Keratinocyte (primary cell): ENCODE measurements at places on chromosomes 4 and X.

DNA sequence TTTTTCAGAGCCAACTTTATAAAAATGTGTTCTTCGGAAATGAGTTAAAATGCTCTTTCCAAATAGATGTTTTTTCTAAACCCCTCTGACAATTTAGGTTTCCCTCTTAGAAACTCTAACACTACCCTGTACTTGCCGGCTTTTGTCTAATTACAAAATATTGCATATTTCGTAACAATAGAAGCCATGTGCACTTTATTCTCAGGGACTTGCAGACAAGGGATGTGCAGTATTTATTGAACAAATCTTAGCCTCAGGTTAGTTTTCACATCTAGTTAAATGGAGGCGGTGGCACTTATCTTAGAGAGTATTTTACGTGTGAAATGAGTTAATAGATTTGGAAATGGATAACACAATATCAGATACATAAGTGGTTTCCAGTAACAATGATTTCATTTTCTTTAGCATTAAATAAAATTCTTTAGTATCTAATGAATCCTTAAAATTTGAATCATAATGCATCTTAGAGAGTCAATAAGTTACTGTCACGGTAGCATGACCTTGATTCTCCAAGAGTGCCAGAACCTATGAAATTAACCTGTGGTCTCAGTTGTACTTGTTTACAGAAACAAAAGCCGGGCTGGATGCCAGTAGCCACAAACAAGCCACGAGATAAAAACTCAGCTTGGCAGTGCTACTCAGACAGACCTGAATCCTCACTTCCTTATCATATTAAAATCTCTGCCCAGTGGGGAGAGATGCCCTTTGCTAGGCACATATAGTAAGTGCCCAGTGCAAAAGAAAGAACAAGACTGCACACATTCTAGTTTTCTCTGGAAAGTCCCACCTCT is 772 bp upstream of the PABPC4L start:
- H3K4me3 ChIP-seq = peak overlapping the region; percentile 51
- H3K27ac ChIP-seq = no peak overlapping the region
- no peaks in the 10 kb centered on the region for H3K36me3 ChIP-seq

DNA sequence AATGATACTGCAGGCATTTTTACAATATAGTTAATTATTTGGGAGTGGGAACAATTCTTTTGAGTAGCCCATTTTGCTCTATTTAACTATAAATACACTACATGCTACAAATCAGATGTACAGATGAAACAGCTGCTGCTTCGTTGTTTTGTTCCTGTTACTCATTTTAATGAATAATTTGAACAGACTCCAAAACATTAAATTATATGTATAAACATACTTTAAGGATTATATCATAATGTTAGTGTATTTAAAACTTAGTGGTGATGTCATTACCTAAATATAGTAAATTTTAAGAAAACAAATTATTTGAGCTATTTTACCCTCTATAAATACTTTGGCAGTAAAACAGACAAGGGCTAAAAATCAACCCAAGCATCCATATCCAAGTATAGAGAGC is 60.7 kb downstream of the GAB1 start:
- no peak overlapping the region for H3K27ac ChIP-seq
- DNase-seq = no peak
- H3K27me3 ChIP-seq = no peaks in the 10 kb centered on the region
- peaks cover 2% of the 10 kb centered on the region for H3K36me3 ChIP-seq
- H3K4me3 ChIP-seq = no peak overlapping the region
- H3K4me1 ChIP-seq = no peaks in the 10 kb centered on the region

DNA sequence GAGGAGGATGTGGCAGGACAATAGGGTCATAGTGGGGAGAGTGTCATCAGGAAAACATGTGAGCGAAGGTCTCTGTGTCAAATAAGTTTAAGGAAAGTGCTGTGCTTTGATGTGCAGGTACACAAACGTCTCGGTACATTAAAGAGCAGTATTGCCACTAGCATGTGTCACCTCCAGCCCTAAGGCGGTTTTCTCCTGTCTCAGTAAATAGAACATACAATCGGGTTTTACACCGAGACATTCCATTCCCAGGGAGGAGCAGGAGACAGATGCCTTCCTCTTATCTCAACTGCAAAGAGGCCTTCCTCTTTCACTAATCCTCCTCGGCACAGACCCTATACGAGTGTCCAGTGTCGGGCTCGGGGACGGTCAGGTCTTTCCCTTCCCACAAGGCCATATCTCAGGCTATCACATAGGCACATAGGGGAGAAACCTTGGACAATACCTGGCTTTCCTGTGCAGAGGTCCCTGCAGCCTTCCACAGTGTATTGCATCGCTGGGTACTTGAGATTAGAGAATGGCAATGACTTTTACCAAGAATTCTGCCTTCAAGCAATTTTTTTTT is 684.5 kb downstream of the PDHA2 start:
- H3K4me3 ChIP-seq = no peak overlapping the region
- no peak overlapping the region for H3K27ac ChIP-seq
- H3K27me3 ChIP-seq = no peaks in the 10 kb centered on the region

DNA sequence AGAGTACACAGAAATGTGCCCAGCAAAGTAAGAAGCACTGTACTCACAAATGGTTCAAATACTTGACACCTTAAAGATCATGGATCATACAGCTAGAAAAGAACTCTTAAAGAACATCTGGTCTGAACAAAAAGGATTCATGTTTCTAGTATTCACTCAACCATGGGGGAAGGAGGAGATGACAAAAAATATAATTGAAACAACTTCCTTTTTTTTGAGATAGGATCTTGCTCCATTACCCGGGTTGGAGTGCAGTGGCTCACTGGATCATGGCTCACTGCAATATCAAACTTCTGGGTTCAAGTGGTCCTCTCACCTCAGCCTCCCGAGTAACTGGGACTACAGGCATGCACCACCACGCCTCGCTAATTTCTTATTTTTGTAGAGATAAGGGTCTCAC is 6.0 kb downstream of the DHX15 start:
- no peak overlapping the region for H3K27ac ChIP-seq
- peaks cover 41% of the 10 kb centered on the region for H3K36me3 ChIP-seq
- no peak for DNase-seq
- no peak overlapping the region for H3K4me3 ChIP-seq
- no peaks in the 10 kb centered on the region for H3K27me3 ChIP-seq

DNA sequence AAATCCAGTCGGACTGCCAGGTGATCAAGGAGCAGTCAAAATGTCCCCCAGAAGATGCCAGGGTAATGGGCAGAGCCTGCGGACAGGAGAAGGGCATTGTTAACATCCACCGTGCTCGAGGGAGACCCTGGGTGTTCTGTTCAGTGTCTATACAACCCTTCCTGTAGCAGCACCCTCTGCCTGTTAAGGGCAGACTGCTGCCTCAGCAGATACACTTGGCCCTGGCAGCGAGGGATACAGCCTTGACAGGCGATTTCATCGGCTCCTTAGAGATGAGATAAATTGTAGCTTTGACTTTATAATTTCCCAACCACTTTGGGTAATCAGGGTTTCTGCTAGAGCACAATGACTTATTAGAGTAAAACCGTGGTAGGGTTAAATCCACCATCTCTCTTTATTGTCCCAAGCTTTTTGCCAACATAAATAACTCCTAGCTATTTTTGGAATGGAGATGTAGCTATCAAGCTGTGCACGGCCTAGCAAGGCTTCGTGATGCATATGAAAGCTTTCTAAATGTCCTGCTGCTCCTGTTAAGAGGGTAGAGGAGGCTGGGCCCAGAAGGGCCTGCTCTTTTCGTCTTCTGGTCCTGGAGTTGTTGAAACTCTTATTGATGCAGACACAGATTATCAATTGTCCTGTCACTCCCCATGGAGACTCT is 195.9 kb downstream of the CPEB2 start:
- no peaks in the 10 kb centered on the region for H3K4me1 ChIP-seq
- no peaks in the 10 kb centered on the region for H3K36me3 ChIP-seq
- H3K27ac ChIP-seq = no peak overlapping the region

- DNase-seq = no peak
- no peaks in the 10 kb centered on the region for H3K36me3 ChIP-seq
- no peak overlapping the region for H3K27ac ChIP-seq
- no peaks in the 10 kb centered on the region for H3K4me1 ChIP-seq
- no peak overlapping the region for H3K4me3 ChIP-seq
Observed at GRCh38 chr4:72295966-72296557, 264.3 kb downstream of the NPFFR2 start.

DNA sequence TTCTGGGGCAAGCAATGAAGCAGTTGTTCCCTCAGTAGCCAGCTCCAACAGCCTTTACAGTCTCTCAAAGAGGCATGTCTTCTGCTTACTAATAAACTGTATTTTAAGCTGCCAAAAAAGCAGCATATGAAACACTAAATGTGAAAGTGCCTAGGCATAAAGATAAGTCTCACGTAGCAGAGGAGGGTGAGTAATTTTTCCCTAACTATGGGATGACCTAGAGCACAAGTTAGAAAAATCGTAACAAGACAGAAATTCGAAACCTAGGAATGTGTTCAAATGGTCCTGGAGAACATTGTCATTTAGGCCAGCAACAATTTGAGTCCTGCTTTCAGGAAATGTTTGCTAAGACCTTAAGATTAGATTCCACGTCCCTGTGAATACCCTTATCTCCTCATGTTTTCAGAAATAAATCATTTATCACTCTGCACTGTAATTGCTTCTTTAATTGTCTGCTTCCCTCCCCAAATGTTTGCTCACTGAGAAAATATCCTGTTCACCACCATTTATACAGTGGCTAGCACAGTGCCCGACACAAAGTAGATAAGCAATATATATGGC is 222.2 kb downstream of the KCNIP4 start:
- no peaks in the 10 kb centered on the region for H3K36me3 ChIP-seq
- no peak overlapping the region for H3K27ac ChIP-seq
- H3K4me3 ChIP-seq = no peak overlapping the region
- H3K27me3 ChIP-seq = no peaks in the 10 kb centered on the region

DNA sequence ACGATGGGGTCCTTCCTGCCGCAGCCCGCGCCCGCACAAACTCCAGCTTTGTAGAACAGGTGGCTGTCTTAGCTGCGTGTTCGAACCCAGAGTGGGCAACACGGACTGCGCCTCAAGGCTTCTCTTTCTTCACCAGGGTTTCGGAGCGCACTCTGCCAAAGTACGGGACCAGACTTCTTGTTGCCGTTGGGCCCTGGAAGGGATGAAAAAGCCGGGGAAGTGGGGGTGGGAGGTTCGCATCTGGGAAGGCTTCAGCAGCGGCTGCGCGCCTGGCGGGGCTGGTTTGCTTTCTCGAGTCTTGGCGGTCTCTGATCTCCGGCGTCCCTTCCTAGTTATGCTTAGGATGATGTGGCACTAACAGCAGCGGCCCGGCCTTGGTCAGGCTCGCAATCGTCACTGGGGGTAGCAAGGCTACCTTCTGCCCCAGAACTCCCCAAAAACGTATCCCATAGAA is 673 bp downstream of the PARM1 start:
- H3K36me3 ChIP-seq = no peaks in the 10 kb centered on the region
- peaks cover 36% of the 10 kb centered on the region for H3K27me3 ChIP-seq
- H3K4me3 ChIP-seq = peak overlapping the region; percentile 70
- no peak for DNase-seq
- H3K4me1 ChIP-seq = peaks cover 16% of the 10 kb centered on the region
- no peak overlapping the region for H3K27ac ChIP-seq

DNA sequence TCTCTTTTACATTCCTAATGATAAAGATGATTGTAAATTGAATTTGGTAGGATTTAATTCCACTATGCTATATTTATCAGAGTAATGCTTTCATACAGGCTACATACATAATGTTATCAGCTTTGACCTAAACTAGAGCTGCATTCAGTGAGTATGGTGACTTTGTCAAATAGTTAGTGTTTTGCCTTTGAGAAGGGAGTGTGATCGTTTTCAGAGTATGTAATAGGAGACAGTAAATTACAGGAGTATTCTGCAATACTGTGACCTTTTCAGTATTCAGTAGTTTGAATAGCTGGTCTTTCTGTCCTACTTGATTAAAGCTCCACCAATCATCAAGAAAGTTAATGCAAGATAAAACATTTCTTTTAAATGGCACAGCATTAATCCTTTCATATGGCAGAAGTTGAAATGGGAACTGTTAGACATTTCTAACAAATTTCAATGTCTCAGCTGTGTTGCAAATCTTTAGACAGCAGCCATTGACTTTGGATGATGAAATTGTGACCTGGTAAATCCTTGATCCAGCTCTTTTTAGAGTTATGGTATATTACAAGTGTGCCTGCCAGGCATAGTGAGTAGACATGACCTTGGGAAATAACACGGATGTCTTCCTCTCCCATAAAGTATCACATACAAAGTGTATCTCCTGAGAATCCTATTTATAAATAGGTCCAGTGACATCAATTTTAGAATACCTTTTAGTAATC is 455.3 kb downstream of the KCTD8 start:
- no peaks in the 10 kb centered on the region for H3K36me3 ChIP-seq
- H3K27me3 ChIP-seq = no peaks in the 10 kb centered on the region
- DNase-seq = no peak
- no peak overlapping the region for H3K27ac ChIP-seq

DNA sequence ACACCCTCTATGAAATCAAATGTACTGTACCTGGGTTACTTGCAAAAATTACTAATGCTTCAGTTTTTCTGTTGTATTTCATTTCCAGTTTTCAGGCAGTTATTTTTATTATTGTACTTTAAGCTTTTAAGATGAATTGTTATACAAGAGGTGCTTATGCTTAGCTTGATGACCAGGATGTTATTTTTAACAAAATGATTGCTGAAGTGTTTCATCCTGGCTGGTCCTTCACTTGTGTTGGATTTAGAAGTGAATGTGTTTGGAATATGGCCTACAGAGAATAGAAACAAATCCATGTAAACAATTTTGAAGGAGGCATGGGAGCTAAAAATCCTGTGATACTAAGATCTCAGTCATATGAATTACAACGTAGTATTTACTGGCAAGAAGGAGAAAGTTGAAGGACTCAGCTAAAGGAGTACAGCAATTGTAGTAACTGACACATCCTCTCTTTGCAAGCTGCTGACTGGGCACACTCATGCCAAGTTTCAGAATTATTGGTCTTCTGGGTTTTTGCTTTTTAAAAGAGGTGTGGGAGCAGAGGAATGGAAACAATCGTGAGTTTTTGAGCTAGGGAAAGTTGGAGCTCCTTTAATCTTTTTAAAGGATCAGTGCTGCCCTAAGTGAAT is 9.2 kb downstream of the UBE2A start:
- no peaks in the 10 kb centered on the region for H3K36me3 ChIP-seq
- no peaks in the 10 kb centered on the region for H3K4me1 ChIP-seq
- H3K27me3 ChIP-seq = no peaks in the 10 kb centered on the region
- no peak for DNase-seq

DNA sequence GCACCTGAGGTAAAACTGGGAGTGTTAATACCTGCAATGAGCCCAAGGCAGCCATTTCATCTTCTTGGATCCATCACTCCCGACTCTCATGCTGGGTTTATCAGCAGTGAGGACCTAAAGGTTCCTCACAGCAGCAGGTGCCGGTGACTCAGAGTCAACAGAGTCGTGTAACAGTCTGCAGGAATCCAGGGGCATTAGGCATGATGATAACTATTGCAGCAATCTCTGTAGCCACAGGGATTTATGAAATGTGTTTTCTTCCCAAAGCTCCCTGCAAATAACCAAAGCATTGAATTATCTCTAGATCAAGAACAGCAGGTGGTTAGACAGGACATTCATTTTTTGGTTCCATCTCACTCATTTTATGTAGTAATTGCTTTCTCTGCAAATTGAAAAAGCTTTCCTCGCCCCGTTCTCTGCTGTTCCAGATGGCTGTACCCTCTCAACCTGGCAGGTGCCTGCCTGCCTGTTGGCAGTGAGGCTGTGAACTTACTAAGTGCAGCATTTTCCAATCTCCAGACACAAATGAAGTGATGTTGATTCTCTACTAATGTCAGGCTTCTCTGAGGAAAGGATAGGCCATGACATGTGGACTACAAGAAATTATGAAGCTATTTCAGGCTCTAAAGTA is 48.1 kb upstream of the TSPAN7 start:
- no peaks in the 10 kb centered on the region for H3K4me1 ChIP-seq
- H3K27me3 ChIP-seq = no peaks in the 10 kb centered on the region
- H3K27ac ChIP-seq = no peak overlapping the region
- H3K4me3 ChIP-seq = no peak overlapping the region
- H3K36me3 ChIP-seq = no peaks in the 10 kb centered on the region

- H3K4me1 ChIP-seq = no peaks in the 10 kb centered on the region
- H3K36me3 ChIP-seq = no peaks in the 10 kb centered on the region
- H3K27ac ChIP-seq = no peak overlapping the region
- DNase-seq = no peak
Observed at GRCh38 chrX:50430917-50431575, 39.6 kb downstream of the DGKK start.
